ENCODE measurements at places on chromosomes 7 and 10. TPM values are rescaled to one million over a fixed set of nuclear protein-coding genes. Genes with fewer than 3 reads are reported as not detected.

The MEST gene
- 27.0 TPM for total RNA-seq

The ZNF33A gene
- 17.3 TPM for total RNA-seq

The PNPLA8 gene
- 7.9 TPM for total RNA-seq

The IGFBP3 gene
- 37.0 TPM for total RNA-seq

The DYNC1I1 gene
- 1.8 TPM for total RNA-seq

- DNase-seq: peak; percentile 71
Observed at GRCh38 chr10:101063050-101063525, 1.3 kb downstream of the KAZALD1 start.

GRCh38 chr10:133191651-133192050 is 31.6 kb downstream of the KNDC1 start:
- DNase-seq: no peak

GRCh38 chr7:55500117-55500756 is 72.1 kb downstream of the VOPP1 start:
- no peak for DNase-seq

DNA sequence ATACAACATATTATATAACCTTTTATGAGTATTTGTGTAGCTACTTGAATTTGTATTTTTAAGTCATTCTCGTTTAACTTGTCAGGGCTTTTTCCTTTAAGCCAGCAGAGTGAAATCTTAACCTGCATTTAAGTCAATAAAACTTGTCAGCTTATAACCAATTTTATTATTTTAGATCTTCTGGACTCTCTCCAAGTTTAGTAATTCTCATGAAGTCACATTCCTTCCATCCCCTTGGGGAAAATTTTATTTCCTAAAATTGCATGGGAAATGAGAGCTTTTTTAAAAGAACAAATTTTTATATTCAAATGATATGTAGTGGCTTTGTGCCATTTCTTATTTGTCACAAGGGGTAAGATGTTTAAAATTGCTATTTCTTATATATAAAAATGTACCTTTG is 74.0 kb downstream of the SEPTIN7 start:
- DNase-seq: no peak

- peak; percentile 81 for DNase-seq
Observed at GRCh38 chr7:55078465-55079372, 59.9 kb downstream of the EGFR start.

DNA sequence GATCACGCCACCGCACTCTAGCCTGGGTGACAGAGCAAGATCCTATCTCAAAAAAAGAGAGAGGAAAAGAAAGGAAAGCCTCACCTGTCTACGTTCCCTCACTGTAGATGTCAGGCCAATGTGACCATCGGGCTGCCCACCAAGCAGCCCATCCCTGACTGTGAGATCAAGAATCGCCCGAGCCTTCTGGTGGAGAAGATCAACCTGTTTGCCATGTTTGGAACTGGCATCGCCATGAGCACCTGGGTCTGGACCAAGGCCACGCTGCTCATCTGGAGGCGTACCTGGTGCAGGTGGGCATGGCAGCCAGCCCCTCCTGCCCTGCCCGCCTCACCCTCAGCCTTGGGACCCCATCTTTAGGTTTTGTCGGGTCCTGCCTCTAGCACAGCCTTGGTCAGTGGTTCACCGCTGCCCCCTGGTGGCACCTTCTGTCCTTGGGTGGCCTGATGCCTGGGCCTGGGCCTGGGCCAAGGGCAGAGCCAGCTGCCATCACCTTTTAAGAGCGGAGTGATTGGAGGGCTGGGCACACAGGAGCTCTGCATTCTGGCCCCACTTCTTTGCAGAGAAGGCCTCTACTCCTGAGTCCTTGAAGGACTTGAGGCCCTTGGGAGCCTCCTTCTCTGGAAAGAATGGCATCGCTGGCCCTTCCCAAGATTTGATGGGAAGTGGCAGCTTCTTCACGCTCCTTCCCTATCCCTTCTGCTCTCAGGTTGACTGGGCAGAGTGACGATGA is 14.4 kb upstream of the AHCYL2 start:
- peak; percentile 77 for DNase-seq

GRCh38 chr10:124696446-124697392 is 47.5 kb downstream of the FAM53B start:
- no peak for DNase-seq

DNA sequence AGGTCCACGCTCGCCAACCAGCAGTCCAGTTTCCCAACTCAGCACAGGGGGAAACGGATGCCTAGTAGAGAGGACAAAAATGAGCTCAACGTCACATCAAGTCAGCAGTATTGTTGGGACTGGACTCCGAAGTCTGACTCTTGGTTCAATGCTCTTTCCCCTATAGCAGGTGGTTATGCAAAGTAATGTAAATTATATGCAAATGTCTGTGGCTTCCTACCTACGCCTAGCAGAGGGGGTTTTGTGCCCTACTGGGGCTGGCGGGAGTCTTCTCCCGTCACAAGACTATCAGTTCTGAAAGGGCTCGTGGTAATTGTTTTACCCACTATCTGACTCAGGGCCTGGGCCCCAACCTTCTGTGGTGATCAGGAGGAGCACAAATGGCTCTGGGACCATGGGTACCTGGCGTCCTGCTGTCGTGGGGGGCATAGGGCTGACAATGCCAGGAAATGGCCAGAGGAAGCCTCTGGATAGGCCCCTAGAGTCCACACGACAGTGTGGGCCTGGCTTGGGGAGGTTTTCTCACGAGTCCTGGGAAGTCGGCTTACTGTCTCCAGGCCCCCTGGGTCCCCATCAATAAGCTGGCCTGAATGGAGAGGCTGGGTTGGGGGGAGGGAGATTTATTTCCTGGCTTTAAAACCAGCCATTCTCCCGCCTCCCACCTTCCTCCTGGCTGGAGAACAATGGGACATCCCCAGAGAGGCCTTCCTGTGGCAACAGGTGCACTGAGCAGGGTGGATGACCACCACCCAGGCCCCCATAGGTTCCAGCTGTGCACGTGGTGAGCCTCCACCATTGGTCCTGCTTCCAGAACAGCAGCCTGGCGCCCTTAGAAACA is 41.8 kb downstream of the UNC5B start:
- no peak for DNase-seq

DNA sequence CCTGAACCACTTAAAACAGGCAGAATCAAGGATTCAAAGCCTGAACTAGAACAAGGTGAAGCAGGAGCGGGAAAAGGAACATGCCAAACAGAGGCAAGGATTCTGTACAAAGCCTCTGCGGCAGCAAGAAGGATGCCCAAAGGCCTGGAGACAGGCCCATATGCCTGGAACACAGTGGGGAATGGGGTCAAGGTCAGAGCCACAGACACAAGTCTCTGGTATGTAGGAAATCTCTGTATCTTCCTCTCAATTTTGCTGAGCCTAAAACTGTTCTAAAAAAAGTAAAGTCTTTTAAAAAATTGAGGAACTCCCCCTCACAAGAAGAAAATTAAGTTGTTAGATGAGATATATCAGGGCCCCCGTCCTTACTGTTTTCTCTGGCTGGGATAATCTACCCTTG is 175.9 kb upstream of the GHITM start:
- DNase-seq: no peak

DNA sequence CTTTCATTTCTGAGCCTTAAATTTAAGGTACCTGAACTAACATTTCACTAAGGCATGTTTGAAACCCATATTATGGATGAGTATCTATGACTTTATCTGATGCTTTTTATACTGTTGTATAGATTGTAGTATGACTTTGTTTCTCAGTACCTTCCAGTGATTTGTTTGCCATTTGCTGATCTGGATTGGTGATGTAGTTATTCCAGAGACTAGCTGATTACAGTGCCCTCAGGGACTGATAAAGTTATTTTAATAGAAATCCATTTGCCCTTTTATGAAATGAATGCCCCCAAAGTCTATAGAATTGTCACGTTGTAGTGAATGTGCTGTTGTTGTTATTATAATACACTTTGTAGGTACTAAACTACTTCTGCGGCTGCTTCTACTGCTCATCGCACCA is 385.4 kb upstream of the LRGUK start:
- no peak for DNase-seq

DNA sequence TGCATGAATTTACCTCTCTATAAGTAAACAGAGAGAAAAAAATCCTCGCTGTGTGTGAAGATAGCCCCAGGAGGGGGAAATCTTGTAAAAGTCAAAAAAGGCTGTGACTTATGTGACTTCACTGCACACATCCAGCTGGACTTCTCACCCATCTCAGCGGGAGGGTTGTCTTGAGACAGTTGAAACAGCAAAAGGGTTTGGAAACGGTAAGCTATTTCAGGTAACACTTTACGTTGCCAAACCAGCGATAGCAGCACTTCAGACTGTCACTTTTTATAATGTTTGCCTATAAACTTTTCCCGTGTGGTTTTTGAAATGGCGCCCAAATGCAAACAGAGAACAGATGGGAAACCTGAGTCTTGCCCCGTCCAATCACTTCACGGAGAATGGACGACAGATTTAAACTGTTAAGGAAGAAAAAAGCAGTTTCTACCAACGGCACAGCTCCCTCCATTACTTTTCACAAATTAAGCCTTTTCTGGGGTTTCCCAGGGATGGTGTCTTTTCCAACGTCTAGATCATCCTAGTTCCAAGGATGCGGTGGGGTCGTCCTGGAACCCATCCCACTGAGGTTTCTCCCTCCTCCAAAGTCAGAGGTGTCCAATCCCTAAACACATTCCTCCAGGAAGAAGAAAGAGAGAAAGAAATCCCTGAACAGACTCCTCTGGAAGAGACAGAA is 25.2 kb downstream of the FGFR2 start:
- peak; percentile 25 for DNase-seq

DNA sequence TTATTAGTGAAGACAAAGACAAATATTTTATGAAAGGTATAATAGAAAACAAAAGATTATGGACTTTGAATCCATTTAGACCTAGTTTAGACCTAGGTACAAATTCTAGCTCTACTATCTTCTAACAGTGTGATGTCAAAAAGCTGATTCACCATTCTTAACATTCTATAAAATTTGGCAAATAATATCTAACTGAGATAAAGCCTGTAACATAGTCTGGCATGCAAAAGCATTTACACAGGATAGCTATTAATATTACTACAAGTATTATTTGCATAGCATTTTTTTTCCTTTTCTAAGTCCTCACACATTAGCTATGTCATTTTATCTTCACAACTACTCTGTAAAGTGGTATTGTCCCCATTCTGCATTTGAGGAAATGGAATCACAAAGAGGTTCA is 179.6 kb upstream of the LRRTM3 start:
- no peak for DNase-seq

GRCh38 chr7:108157606-108158335 is 27.6 kb upstream of the LAMB4 start:
- no peak for DNase-seq

DNA sequence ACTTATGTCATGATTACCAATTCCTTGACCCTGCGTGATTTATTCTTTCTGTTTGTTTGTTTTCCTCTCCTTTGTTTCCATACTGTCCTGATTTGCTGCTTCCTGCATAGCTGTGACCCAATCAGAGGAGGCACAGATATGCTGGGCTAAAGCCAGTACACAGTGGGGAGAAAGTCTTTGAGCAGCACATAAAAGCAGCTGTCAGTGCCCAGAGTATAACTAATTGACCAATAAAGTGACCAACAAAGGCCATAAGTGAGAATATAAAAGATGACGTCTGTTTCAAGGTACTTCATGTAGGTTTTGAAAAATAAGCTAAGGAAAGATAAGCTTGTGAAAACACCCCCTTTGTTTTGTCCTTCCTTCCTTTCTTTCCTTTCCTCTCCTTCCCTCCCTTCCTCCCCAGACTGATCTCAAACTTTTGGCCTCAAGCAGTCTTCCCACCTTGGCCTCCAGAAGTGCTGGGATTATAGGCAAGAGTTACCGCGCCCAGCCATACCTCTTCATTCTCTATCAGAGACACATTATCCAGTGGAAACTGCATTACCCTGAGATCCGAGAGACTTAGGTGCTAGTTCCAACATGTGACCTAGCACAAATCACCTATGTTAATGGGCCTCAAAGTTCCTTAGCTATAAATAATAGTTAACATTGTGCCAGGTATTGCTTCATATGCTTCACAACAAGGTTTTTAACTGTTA is 17.0 kb downstream of the BCAP29 start:
- DNase-seq: no peak

- DNase-seq: no peak
Observed at GRCh38 chr7:6718124-6718523, 11.4 kb upstream of the ZNF12 start.

GRCh38 chr7:75591467-75592255 is 99.5 kb downstream of the SPDYE5 start:
- DNase-seq: no peak

DNA sequence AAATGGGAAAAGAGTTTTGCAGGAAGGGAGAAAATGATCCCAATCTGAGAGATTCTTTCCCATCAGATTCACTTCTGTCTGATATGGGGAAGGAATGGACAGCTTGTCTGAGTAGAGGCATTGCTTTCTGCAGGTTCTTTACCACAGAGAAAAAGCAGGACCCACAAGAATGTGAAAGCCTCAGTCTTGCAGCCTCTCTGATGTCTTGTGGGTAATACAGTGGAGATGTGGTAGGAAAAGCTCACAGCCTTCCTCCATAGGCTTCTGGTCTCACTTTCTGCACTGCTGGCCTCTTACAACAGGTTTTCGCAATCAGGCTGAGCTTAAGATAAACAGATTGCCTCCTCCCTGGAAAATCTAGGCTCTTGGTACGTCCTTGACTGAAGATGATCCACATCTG is 551 bp downstream of the IFIT1 start:
- peak; percentile 28 for DNase-seq
